ENCODE measurements at places on chromosomes 11 and 22.
A peak's percentile ranks its signal among the peaks of the same experiment; 100 is the strongest.

DNA sequence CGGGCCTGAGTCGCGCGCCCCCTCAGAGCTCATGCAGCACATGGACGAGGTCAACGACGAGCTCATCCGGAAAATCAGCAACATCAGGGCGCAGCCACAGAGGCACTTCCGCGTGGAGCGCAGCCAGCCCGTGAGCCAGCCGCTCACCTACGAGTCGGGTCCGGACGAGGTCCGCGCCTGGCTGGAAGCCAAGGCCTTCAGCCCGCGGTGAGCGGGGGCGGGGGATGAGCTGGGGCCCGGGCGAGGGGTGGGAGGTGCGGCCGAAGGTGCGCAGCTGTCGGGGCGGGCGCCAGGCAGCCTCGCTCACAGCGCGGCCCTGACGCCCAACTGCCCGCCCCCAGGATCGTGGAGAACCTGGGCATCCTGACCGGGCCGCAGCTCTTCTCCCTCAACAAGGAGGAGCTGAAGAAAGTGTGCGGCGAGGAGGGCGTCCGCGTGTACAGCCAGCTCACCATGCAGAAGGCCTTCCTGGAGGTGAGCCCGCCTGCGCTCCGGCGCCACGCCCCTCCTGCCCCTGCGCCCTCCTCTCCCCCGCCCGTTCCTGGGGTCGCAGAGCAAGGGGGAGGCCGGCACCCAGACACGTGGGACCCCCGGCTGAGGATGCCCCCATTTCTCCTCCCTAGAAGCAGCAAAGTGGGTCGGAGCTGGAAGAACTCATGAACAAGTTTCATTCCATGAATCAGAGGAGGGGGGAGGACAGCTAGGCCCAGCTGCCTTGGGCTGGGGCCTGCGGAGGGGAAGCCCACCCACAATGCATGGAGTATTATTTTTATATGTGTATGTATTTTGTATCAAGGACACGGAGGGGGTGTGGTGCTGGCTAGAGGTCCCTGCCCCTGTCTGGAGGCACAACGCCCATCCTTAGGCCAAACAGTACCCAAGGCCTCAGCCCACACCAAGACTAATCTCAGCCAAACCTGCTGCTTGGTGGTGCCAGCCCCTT is 20.5 kb downstream of the EPS8L2 start:
- DNase-seq = no peak

- peak; percentile 69 for DNase-seq
These were observed 27.2 kb downstream of the RPS6KA4 start for GRCh38 chr11:64385945-64386704.

GRCh38 chr11:76269247-76269646 is 62.9 kb upstream of the WNT11 start:
- DNase-seq = no peak

DNA sequence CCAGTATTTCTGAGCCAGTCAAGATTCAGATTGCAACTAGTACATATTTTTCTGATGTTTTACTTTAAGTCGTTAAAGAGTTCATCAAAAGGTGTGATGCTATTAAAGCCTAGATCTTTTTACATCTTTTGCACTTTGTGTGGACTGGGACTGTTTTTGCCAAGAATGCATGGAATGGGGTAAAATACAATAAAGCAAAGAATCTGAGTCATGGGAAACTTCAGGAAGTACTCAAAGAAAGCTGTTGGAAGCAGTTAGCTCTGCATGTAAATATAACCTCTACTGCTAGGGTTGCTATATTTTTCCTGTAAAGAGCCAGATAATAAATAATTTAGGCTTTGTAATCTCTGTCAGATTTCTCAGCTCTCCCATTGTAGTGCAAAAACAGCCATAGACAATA is 20.9 kb downstream of the ATXN10 start:
- DNase-seq = peak; percentile 63

DNA sequence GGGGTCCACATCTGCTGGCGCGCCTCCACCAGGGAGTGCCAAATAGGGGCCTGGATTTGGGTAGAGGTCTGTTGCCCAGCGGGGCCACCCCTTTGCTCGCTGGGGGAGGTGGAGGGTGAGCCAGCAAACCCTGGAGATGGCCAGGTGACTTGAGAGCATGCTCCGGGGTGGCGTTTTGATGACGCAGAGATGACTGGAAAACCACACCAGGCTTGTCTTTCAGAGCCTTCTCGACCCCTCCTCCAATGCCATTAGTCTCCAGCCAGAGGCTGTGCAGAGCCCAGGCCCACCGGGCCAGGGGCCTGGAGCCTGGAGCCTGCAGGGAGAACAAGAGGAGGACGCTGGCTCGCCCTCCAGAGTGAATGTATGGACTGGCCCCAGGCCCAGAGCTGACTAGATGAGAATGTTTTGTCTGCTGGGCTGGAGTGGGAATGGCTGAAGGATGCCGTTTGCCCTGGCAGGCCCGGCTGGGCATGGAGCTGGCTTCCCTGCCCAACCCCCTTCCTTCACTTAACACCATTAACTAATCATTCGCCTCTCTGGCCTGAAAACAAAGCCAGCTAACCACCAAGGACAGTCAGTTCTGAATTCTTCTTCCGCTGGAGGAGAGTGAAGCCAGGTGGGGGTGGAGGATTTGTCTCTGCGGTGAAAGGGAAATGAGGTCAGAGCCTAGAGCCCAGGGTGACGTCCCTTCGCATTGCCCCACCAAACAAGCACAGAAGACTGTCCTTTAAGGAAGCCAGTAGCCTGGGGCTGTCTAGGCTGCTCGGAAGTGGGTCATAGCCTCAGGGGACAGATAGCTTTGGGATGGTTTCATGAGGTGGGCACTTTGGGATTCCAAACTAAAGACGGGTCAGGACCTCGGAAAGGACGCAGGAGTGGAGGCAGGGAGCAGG is 1.6 kb upstream of the MCAM start:
- DNase-seq = peak; percentile 80

- no peak for DNase-seq
These were observed 826.1 kb upstream of the CNTN5 start for GRCh38 chr11:98194611-98195010.

DNA sequence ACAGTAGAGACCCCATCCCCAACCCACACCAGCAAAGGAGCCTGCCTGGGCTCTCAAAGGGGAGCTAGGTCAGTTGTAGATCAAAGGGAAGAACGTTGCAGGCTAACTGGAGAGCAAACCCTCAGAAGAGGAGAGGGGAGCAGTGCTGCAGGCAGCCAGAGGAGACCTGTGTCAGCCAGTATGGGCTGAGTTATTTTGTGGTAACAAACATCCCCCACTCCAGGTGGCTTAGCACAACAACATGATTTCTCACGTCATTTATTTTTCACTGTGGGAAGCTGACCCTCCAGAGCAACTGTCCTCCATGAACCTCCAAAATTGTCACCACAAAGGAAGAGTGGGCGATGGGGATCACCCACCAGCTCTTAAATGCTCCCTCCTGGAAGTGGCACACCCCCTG is 19.8 kb upstream of the SHANK2 start:
- no peak for DNase-seq

DNA sequence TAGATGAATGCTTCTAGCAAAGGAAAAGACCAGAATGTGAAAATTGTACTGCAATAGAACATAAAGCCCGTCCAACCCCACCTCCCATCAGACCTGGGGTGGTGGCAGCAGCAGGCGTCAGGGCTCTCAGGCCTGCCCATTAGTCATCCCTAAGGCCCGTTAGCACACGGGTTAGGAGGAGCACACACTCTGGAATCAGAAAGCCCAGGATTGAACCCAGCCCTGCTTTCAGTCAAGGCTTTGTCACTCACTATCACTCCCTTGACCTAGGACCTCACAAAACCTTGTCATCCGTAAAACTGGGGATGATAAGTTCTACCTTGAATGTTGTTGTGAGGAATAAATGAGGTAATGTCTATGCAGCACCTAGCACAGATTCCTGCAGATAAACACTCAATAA is 26.9 kb downstream of the MICAL3 start:
- DNase-seq = no peak

DNA sequence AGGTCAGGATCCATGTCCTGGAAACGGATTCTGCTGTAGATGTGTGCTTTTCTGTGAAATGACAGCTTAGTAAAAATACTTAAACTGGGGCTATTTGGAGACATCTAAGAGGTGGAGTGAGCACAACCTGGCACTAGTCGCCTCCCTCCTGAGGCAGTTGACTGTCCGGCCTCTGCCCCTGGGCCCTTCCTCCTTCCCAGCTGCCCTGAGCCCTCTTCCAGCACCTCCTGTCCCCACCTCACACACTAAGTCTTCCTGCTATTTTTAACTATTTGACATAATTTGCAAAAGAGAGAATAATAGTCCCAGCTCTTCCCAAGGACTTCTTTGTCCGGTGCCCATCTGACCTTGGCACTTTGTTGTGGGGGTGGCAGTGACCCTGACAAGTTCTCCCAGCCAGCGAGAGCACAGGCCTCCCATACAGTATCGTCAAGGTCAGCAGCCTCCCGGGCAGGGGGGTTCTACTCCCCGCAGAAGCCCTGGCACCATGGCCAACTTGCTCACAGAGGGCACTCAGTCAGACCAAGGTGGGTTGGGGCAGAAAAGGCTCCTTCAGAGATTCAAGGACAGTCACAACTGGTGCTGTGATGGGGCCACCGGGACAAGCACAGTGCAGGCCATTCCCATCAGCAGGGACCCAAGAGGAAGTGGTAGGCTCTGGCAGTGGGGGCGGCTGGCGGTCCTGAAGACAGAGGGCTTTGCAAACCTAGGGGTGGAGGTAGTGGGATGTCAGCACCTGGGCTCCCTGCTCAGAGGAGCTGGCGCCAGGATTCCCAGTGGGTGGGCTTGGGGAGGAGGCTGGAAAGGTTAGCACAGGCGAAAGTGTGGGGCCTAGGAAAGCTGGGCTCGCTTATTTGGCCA is 5.5 kb upstream of the NEAT1 start:
- DNase-seq = no peak

- no peak for DNase-seq
These were observed 2.5 kb downstream of the EIF4G2 start for GRCh38 chr11:10806206-10806605.

DNA sequence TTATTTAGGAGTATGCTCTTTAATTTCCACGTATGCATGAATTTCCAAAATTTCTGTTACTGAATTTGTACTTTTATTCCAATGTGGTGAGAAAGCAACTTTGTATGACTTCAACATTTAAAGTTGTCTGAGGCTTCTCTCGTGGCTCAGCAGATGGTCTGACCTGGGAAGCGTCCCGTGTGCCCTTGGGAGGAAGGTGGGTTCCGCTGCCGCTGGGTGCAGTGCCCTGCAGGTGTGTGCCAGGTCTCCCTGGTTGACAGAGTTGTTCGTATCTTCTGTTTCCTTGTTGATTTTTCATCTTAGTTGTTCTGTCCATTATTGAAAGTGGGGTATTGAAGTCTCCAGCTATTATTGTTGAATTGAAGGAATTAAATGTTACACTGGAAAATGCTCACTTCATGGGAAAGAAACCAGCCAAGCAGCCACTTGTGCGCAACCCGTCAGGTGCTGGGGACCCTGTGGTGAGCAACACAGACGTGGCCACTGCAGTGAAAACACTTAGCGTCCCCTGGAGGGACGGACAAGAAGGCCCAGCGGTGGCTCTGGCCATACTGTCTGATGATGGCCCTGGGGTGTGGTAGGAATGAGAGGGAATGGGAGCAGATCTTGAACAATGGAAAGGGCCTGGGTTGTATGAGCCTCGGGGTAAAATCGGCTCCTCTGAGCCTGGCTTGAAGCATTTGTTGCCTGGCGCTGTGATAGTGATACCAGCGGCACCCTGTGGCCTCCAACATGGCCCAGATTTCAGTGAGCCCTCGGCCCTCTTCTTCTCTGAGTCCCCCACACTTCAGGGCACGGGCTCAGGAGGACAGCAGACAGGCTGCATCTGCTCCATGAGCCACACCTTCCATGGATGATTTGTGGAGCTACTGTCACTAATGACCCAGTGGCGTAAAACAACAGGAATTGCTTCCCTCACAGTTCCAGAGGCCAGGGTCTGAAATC is 31.5 kb upstream of the KRTAP5-7 start:
- DNase-seq = no peak

- DNase-seq = no peak
These were observed 525.5 kb downstream of the NTM start for GRCh38 chr11:131895865-131896264.

DNA sequence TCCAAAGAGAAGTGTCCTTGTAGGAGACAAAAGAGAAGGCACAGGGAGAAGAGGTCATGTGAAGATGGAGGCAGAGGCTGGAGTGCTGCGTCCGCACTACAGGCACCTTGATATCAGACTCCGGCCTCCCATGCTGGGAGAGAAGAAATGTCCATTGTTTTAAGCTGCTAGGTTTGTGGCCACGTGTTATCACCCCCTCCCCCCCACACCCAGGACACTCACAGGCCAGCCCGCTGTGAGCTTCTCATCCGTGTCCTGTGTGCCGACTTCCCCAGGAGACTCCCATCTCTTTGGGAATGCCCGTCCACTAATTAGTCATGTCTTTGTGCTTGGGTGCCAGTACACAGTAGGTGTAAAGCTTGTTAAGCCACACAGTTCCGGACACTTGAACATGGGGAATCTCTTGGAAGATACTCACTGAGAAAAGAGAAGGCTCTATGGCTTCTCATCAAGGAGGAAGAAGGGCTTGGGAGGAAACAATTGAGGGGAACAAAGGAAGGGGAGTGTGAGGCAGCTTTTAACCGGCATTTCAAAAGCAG is 1234.7 kb downstream of the TBC1D22A start:
- no peak for DNase-seq

- DNase-seq = peak; percentile 42
These were observed 99.1 kb downstream of the CD44 start for GRCh38 chr11:35237860-35238715.
